ENCODE measurements at places on chromosomes 16 and 17. TPM values are rescaled to one million over a fixed set of nuclear protein-coding genes. Genes with fewer than 3 reads are reported as not detected.

- no peak for DNase-seq
These were observed 44.1 kb upstream of the SLC38A10 start for GRCh38 chr17:81339191-81339533.

DNA sequence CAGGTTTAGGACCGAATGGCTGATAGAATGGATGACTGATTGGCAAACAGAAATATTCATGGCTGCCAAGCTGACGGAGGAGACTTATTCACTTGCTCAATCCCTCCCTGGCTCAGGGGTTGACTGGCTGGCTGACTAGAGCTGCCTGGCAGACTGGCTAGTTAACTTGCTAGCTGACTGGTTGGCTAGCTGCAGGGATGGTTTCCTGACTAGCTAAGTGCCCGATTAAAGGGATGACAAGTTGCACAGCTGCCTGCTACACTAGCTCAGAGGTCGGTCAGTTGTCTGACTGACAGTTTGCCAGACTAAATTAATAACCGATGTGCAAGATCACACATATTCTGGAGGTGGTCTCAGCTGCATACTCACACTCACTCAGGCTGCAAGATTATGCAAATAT lies 1208.4 kb upstream of the CDH8 start:
- no peak for DNase-seq

- no peak for DNase-seq
These were observed 3.7 kb downstream of the TMEM98 start for GRCh38 chr17:32931686-32932085.

GRCh38 chr16:74580833-74581232 lies 26.1 kb downstream of the GLG1 start:
- DNase-seq = no peak

PPP4C gene
- total RNA-seq = 90.5 TPM

RGS9 gene
- 15.1 TPM for total RNA-seq

UBE2O gene
- 37.5 TPM for total RNA-seq

HSPB9 gene
- total RNA-seq = under 0.01 TPM

DNA sequence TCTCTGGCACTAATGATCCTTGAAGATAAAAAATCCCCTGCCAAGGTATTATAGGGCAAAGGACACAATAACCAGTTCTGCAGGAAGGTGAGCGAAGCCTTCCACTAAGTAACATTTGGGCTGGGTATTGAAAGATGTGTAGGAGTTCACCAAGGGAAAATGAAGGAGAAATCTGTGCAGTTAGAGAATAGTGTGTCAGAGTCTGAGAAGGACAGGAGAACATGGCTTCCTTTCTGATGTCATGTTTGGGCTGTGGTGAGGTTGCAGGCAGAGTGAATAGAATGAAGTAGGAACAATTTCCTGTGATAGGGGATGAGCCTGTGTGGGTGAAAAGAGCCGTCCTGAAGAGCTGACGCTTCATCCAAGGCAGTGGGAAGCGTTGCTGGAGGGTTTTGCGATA lies 24.1 kb upstream of the CIITA start:
- no peak for DNase-seq

GINS2 gene
- 4.9 TPM for total RNA-seq

GRCh38 chr16:3761375-3762106 lies 44.2 kb upstream of the TRAP1 start:
- peak; percentile 30 for DNase-seq

GRCh38 chr17:50050431-50051032 lies 5.4 kb upstream of the ITGA3 start:
- no peak for DNase-seq

DNA sequence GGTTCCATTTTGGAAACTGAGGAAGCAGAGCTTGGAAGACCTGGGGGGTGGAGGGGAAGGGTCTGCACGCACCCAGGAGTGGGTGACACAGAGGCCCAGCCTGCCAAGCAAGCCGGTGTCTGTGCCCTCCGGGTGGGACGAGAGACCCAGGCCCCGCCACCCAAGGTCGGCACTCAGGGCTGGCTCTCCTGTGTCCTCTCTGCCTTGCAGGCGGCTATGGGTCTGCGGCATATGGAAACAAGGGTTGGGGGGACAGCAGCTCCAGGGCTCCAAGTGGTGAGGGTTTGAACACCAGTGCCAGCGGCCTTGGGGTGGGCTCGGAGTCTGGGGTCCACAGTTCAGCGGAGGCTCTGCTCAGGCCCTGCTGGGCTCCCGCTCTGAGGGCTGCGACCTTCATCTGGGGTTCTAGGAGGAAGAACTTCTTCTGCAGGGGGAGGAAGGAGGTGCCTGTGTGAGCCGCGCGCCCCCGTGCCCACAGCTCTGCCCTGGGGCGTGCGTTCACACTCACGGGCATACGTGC lies 4.6 kb upstream of the CD7 start:
- no peak for DNase-seq

TMEM107 gene
- 23.6 TPM for total RNA-seq

DNA sequence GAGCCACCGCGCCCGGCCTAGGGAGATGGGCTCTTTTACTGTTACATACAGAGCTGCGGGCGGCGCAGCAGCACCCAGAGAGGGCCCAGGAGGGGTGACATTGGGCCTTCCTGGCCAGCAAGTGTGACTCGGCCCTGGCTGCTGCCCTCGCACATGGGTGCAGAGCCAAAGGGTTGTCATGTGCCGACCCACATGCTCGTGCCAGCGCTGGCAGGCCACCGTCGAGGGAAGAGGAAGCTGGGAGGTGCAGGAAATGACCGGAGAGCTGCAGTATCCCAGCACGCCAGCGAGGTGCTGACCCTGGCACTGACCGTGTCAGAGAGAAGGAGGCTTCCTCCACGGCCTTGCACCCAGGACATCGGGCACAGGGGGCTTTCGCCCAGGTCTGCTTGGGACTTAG lies 8.0 kb downstream of the ENDOV start:
- DNase-seq = peak; percentile 16

DHRS7C gene
- not detected for total RNA-seq
